ENCODE measurements at places on chromosomes 3 and 15.

GRCh38 chr15:65632780-65633375 lies 11.1 kb downstream of the SLC24A1 start:
- DNase-seq, result no peak

GRCh38 chr3:20540066-20540465 lies 354.1 kb upstream of the SGO1 start:
- DNase-seq, result no peak

DNA sequence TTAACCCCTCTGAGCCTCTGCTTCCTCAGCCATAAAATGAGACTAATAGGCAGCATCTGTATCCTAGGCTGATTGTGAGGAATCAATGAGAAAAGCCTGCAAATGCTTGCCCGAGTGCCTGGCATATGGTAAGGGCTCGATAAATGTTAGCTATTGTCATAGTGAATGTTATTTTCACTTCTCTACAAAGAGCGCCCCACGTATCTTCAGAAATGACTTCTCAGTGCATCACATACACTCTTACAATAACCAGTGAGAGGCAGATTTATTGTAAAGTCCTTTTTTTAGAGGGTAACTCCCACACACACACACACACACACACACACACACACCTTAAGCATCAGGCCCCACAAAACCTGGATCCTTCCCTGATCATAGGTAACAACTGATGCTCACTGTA lies 60.5 kb upstream of the SPATA12 start:
- no peak for DNase-seq

DNA sequence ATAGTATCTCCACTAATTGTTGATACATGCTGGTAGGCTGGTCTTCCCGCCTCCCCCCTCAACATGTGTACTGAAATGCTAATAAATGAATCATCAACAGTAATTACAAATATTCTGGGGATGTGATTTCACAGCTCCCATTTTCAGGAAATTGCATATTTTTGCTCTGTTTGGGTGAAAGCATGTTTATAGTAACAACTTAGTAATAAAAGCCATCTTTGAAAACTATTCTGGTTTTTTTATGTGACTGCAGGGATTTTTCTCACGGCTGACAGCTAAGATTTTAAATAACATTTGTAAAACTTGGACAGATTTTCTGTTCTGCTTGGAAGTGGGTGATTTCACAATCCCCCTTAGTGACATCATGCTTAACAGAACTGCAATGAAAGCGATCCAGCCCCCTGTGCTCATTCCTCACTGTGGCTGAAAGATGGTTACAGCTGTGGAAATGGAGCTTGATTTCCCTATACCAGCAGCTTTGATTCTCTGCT lies 25.6 kb upstream of the FAM174B start:
- DNase-seq, result no peak

- DNase-seq, result no peak
Measured at GRCh38 chr3:8589880-8590556, 54.6 kb downstream of the SSUH2 start.

DNA sequence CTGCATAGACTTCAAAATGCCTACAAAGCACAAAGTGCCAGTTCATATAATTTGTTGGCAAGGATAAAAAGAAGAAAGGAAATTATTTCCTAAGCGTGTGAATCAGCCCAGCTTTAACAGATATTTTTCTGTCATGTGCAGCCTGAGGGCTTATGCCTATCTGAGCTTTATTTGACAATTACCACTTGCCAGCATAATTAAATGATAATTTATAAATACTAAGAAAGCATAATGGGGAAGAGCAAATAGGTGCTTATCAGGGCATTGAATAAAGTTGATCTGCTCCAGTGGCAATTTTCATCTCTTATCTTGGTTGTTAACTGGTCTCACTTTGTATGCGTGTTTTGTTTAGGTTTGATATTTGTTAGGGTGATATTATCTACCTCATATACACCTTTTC lies 313.4 kb upstream of the DNAJC19 start:
- DNase-seq, result no peak

GRCh38 chr15:101517504-101517903 lies 28.0 kb upstream of the PCSK6 start:
- DNase-seq, result no peak

GRCh38 chr15:82186719-82187406 lies 75.7 kb downstream of the EFL1 start:
- DNase-seq, result peak; percentile 11

DNA sequence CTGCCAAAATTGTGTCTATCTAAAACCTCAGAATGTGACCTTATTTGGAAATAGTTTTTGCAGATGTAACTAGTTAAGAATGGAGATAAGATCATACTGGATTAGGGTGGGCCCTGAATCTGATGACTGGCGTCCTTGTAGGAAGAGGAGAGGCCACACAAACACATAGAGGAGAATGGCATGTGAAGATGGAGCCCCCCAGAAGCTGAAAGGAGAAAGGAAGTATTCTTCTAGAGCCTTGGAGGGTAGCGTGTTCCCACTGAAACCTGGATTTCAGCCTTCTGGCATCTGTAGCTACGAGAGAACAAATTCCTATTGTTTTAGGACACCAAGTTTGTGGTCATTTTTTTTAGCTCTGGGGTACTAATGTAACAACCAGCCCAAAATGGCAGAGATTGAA lies 423.0 kb upstream of the TPM1 start:
- no peak for DNase-seq
